Stimulated activated CD4-positive, alpha-beta T cell treated with anti-CD3 and anti-CD28 coated beads, Interleukin-1b, Interleukin-23, amount 100 ng/mL, for 24 hours (primary cell): ENCODE measurements at places on chromosomes 13 and 19.

- no peak for DNase-seq
These were observed 2.6 kb downstream of the PPP5C start for GRCh38 chr19:46349311-46349993.

- DNase-seq: no peak
These were observed 111.4 kb upstream of the USP29 start for GRCh38 chr19:57008432-57008831.

GRCh38 chr13:91381371-91381770 is 17.1 kb upstream of the GPC5 start:
- no peak for DNase-seq

DNA sequence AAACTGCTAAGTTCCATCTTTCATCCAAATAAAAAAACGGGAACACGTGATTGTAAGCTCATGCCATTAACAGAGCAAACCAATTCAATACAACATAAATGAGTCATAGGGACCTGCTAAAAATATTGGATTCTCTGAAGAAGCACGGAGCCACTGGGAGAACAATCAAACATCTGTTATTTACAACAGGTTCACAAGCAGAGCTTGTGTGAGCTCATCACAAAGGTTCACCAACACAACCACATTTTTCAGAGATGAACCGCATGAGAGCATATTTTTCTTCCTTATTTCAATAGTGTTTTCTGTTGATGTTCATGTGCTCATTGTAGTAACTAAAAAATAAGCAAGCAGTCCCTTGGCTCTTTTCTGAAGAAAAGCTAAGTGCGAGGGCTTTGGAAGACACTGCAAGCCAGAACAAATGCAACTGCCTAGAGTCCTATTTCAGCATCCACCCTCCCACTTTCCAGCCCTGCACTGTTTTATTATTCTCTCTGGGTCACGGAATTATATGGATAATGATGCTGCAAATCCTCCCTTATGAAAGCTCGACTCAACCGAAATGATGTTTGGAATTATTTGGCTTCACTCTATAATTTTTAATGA is 545.8 kb downstream of the LIG4 start:
- DNase-seq: no peak

- DNase-seq: no peak
These were observed 293.7 kb downstream of the SUCLA2 start for GRCh38 chr13:47707414-47707813.

GRCh38 chr19:5254944-5255343 is 85.7 kb downstream of the PTPRS start:
- DNase-seq: no peak

- DNase-seq: peak; percentile 54
These were observed 1.3 kb upstream of the CEACAM6 start for GRCh38 chr19:41753936-41754529.

DNA sequence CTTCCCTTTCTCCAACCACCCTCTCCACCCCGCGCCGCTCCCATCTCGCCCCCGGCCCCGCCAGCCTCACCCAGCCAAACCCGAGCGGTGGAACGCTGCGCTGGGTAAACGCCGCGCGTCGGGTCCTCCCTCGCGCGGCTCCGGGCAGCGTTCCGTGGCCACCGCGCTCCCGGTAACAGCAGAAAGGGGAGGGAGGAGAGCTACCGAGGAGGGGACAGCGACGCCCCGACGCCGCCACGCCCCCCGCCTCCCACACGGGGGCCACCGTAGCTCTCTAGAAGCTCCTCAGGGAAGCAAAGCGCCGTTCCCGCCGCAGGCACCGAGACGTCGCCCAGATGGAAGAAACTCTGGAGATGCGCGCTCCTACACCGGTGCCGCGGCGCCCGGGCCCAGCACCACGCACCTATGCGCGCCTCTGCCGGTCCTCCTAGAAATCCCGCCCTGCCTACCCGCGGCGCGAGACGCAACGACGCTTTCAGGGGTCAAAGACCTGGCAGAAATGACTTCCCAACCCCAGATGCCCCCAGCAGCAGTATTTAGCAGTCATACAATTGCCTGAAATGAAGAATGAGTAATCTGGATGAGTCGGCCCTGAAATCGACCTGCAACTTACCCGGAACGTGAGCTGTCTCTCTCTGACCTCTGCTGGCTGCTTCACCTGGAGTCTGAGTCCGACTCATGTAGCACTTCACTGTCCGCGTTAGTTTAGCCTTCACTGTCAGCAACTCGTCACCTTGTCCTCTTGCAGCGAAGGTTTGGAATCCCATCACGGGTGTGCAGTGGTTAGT is at the start of gene RUBCNL:
Gene RUBCNL (minus strand): TSS at position 189 of the 788 bp plus-strand sequence. CDS start 14,777 bp downstream, outside the sequence.
- no peak for DNase-seq

GRCh38 chr19:9128171-9128570 is 1.4 kb upstream of the OR7G3 start:
- no peak for DNase-seq

GRCh38 chr13:27014406-27015359 is 156.9 kb downstream of the USP12 start:
- no peak for DNase-seq

- DNase-seq: no peak
These were observed 4.5 kb downstream of the PPP1R12C start for GRCh38 chr19:55112777-55113569.

- no peak for DNase-seq
These were observed 5.0 kb downstream of the RDH8 start for GRCh38 chr19:10018263-10018662.
